A549 treated with Hydrocortisone at 1 μM for 4 hours (cell line): ENCODE measurements at places on chromosomes 2 and 18. TPM values are rescaled to one million over a fixed set of nuclear protein-coding genes. Genes with fewer than 3 reads are reported as not detected.

Gene C2orf80
- not detected in 5 replicates for total RNA-seq

Gene C2orf78
- total RNA-seq = not detected in 5 replicates

Gene TCF7L1
- 8.5 to 11.5 TPM (median 10.2 TPM) in 5 replicates for total RNA-seq

Gene FEV
- total RNA-seq = not detected in 5 replicates

Gene TCF4
- 0.87 to 2.4 TPM (median 1.6 TPM) in 5 replicates for total RNA-seq

Gene REL
- 1.3 to 2.8 TPM (median 2.5 TPM) in 5 replicates for total RNA-seq

Gene DSC3
- total RNA-seq = 1.1 to 2.1 TPM (median 1.3 TPM) in 5 replicates

Gene AP1S3
- 23.7 to 54.3 TPM (median 31.0 TPM) in 5 replicates for total RNA-seq

Gene KIAA2012
- total RNA-seq = not detected in 5 replicates

Gene SERPINB3
- 0.10 to 0.16 TPM (median 0.13 TPM) in 3 of 5 replicates, not detected in the others for total RNA-seq

Gene MPHOSPH10
- total RNA-seq = 36.2 to 52.7 TPM (median 39.4 TPM) in 5 replicates

Gene PSD4
- total RNA-seq = 11.5 to 15.2 TPM (median 13.2 TPM) in 5 replicates

Gene FAM228A
- total RNA-seq = not detected in 5 replicates

Gene SGO2
- 10.8 to 17.5 TPM (median 13.2 TPM) in 5 replicates for total RNA-seq

Gene COL6A3
- total RNA-seq = 0.14 to 0.43 TPM (median 0.36 TPM) in 5 replicates

Gene ACADL
- total RNA-seq = 0.08 to 0.15 TPM (median 0.14 TPM) in 5 replicates

Gene MEIS1
- total RNA-seq = 1.5 to 2.2 TPM (median 1.8 TPM) in 5 replicates

Gene SLC40A1
- total RNA-seq = 1.5 to 2.9 TPM (median 1.6 TPM) in 5 replicates

Gene TCF23
- not detected in 5 replicates for total RNA-seq

Gene SPHKAP
- total RNA-seq = not detected in 5 replicates

Gene AKAIN1
- total RNA-seq = not detected in 5 replicates

Gene RSAD2
- 0.15 to 0.32 TPM (median 0.25 TPM) in 5 replicates for total RNA-seq

Gene CFAP53
- total RNA-seq = 0.10 to 0.38 TPM (median 0.30 TPM) in 5 replicates

Gene HJURP
- 52.3 to 59.6 TPM (median 55.7 TPM) in 5 replicates for total RNA-seq

Gene GALR1
- not detected in 5 replicates for total RNA-seq

Gene MRPL44
- total RNA-seq = 46.4 to 49.6 TPM (median 47.6 TPM) in 5 replicates

Gene VIL1
- 0.17 to 0.38 TPM (median 0.35 TPM) in 5 replicates for total RNA-seq

Gene LCT
- 0.02 to 0.05 TPM (median 0.05 TPM) in 5 replicates for total RNA-seq
